Colonic mucosa (tissue), 4 donors: ENCODE measurements at places on chromosomes 2 and 18. TPM values are rescaled to one million over a fixed set of nuclear protein-coding genes. Genes with fewer than 3 reads are reported as not detected.

DNA sequence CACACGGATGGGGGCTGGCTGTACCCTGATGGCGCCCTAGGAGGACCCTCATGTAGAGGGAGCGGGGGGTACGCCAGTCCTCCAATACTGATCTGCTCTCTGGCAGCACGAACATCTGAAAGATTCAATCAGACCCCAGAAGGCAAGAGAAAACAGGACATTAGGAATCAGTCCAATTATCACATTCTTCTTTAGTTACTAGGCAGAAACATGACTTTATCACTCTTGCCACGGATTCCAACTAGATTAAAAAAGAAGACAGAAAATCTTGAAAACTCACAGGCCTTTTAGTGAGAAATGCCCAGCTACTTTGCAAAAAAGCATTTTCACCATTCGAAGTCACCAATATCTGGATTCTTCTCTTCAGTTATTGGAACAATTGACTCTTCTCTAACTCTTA lies 68.4 kb downstream of the ID2 start:
- no peak for DNase-seq

- no peak for DNase-seq
Observed at GRCh38 chr18:76353046-76353445, 142.0 kb downstream of the ZNF516 start.

- no peak for DNase-seq
Observed at GRCh38 chr2:239548451-239548871, 147.6 kb upstream of the HDAC4 start.

- no peak for DNase-seq
Observed at GRCh38 chr2:219087361-219087760, 26.6 kb upstream of the IHH start.

The PLA2R1 gene
- total RNA-seq: 6.7 TPM

The GRHL1 gene
- 1.9 TPM for total RNA-seq

The TBC1D8 gene
- 11.8 TPM for total RNA-seq
